Stimulated activated CD8-positive, alpha-beta memory T cell treated with anti-CD3 and anti-CD28 coated beads, Interleukin-7, amount 100 ng/mL, for 1 hour (primary cell): ENCODE measurements at places on chromosomes 12 and 14.

DNA sequence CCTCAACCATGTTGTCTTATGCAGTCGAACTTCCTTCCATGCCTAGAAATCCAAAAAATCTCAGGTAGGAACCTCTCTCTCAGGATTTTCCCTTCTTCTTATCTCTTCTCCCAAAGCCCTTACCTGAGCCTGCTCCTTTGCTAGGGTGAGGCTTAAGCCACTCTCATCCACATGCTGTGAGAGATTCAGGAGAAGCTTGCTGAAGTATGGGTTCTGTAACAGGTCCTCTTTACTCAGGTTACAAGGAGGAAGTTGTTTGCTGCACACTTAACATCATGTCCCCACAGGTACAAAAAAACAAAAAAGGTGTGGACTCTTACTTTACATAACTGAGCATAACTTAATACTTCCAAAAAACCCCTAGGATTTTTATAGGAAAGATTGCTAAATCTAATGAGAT, 4.5 kb downstream of the HAUS4 start:
- DNase-seq, result no peak

DNA sequence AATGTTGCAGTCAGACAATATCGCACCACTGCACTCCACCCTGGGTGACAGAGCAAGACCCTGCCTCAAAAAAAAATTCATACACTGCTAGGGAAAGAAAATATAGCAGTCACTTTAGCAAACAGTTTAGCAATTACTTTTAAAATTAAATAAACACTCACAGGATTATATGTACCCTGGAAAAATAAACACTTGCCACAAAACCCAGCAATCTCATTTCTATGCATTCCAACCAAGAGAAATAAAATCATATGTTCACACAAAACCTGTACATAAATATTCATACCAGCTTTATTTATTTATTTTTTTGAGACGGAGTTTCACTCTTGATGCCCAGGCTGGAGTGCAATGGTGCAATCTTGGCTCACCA, 20.2 kb downstream of the ATXN2 start:
- no peak for DNase-seq

DNA sequence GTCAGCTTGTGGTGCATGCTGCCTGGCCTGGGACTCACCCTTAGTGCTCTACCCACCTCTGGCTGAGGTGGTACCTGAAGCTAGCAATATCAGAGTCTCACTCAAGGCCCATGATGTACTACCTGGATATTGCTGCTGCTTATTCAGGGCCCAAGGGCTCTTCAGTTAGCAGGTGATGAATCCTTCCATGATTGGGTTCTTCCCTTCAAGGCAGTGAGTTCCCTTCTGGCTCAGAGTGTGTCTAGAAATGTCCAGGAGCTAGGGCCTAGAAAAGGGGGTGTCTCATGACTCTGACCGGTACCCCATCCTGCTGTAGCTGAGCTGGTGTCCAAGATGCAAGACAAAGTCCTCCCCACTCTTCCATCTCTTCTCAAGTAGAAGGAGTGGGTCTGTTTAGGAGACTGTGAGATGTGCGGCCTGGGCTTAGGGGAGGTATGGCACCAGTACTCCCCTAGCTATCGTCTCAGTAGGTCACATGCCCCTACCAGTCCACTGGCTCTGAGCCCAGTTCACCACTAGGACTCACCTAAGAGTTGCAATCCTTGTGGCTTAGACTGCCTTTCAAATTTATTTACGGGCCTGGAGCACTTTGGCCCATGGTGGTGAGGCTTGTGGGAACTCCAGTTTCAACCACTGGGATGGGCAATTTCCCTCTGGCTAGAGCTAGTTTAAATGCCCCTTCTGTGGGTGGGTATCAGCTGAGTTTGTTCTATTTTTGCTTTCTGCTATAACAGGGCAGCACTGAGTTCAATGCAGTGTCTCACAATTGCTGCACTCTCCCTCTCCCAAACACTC, 12.2 kb downstream of the PRORP start:
- DNase-seq, result no peak

DNA sequence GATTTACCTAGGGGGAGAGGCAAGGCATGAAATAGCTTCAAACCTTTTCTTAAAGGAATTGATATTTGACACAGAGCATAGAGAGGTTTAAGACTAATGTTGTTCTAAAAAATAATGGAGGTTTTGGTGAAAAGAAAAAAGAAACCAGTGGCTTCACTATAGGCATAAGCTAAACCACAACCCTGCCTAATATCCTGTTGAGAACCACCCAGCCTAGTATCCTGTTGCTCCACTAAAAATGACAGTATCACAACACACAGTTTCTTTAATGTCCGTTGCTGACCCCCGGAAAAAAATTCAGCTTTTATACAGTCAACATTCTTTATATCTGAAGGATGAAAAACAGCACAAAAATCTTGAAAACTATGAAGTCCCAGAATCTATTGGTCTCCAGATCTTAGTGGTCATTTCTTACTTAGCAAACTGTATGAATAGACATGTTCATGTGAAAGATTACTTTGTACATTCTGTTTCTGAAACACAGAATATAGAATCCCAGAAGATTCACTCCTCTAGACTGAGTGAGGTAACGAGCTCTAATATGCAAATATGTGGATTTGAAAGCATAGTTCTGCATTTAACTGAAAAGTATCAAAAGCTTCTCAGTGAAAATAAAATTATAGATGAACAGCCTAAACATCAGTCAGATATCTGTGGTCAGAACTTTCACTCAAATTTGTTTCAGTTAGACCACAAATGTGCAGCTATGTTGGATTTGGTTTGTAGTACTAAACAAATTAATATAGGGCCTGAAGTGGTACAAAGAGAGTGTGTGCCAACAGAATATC, 40.5 kb downstream of the GALC start:
- DNase-seq, result no peak

DNA sequence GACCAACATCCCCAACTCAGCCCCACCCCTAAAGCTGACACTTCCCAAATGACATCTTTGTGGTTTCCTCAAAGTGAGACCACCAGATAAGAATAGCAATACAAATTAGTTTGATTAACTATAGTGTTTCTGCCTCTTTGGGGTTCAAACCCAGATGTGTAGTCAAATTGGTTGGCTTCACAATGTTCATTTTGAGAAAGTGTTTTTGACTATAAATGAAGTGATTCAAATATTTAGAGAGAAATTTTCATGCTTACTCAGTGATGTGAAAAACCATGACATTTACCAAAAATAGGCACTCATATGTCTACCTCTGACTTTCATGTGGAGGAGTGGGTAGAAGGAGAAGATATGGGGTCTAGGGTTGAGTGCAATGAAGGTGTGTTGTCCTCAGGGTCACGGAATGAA, 218.4 kb downstream of the BCAT1 start:
- no peak for DNase-seq

- DNase-seq, result no peak
Observed at GRCh38 chr12:103442822-103443221, 52.9 kb downstream of the C12orf42 start.

- DNase-seq, result no peak
Observed at GRCh38 chr14:89399594-89400068, 17.4 kb downstream of the FOXN3 start.

DNA sequence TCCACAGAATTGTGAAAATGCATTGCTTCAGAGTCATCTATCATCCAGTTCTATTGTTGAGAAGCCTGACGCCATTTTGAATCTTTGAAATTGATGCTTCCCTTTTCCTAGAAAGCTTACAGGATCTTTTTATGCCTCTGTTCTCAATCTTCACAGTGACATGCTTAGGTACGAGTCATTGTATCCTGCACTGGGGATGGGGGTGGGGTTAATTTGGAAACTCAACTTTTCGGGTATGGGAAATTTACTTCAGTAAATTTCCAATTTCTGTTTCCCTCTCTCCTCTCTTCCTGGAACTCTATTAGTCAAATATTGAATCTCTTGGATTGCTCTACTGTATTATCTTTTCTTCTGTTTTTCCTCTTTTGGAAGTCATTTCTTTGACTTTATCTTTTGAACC, 24.5 kb downstream of the RNASE10 start:
- DNase-seq, result no peak

DNA sequence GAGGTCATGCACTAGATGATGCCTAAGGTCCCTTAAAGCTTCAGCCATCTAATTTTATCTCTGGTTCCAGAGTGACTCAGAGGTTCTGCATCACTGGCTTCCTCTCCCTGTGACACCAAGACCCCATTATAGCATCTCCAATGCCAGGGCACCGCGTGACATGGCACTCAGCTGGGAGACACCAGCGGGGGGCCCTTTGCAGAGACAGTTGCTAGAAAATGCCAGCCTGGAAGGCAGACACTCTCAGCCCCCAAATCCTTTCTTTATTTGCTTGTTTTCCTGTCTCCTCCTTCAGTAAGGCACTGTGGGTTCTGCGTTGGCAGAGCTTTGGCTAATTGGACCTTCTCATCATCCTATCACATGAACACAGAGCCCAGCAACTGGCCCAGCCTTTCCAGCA, 123.5 kb upstream of the VRK1 start:
- DNase-seq, result no peak

DNA sequence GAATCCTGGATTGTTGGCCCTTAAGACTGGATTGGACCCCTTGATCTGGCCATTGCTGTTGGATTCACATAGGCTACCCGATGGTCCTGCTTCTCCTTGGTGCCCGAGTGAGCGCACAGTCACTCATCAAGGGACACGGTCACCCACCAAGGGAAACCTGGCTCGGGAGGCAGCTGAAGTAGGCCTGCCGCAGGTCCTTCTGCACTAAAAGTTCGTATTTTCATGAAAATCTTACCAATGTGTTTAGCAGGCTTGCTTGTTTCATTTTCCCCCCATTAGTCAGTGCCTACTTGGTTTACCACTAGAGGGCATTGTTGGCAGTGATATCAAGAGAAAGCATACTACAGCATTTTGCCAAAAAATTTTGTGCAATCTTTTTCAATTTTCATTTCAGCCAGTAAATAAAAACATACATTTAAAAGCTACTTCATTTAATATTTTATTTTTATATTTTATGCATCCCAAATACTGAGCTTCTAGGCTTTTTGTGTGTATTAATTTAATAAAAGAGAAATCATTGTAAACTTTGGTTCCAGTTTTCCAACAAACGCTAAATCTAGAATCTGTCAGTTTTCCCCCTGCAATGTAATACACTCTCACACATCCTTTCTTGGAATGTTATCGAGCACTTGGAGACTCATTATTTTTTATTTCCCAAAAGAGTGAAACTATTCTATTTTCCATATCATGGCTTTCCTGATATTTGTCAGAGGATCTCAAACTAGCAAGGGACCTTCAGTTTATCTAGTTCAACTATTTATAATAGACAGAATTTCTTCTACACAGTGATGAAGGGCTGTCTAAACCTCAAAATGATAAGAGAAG, 116.7 kb downstream of the LMNTD1 start:
- DNase-seq, result no peak

DNA sequence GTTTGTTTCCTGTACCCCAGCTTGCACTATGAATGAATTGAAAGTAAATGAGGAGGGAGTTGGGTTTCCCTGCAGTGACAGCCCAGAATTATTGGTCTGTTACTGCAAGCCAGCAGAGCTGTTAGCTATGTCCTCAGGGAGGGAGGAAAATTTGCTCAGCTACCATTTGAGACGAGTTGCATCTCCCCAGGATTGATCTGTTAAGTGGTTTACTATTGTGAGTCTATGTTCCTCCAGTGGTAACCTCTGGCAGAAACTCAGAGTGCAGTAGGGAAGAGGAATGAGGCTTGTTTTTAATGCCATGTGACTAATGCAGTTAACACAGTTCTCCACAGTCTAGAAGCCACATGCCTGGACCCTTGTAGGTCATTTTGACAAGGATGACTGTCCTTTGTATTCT, 173.9 kb downstream of the SLC15A4 start:
- no peak for DNase-seq

DNA sequence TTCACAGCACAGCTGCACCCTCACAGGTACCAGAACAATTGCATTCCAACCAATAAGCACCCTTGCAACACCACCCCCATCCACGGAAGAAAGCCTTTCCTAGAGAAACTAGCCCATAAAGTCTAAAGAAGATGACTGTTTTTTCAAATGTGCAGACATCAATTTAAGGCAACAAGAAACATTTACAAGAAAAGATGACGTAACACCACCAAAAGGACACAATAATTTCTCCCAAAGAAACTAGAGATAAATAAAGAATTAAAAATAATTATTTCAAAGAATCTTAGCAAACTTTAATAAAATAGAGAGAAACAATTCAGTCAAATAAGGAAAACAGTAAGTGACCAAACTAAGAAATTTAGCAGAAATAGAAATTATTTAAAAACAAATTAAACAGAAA, 352.3 kb upstream of the ATXN7L3B start:
- DNase-seq, result no peak

DNA sequence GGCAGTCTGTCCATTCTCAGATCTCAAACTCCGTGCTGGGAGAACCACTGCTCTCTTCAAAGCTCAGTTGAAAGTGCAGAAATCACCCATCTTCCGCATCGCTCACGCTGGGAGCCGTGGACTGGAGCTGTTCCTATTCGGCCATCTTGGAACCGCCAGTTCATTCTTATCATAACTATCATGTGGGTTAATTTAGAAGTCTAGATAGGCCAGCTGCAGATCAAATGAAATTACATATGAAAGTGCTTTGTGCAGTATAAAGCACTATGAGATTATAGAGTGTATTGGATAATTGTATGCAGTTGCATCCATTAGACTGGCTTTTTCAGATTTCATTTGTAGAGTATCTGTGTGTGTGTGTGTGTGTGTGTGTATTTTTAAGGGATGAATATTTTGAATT, 57.8 kb downstream of the PRORP start:
- DNase-seq, result no peak

DNA sequence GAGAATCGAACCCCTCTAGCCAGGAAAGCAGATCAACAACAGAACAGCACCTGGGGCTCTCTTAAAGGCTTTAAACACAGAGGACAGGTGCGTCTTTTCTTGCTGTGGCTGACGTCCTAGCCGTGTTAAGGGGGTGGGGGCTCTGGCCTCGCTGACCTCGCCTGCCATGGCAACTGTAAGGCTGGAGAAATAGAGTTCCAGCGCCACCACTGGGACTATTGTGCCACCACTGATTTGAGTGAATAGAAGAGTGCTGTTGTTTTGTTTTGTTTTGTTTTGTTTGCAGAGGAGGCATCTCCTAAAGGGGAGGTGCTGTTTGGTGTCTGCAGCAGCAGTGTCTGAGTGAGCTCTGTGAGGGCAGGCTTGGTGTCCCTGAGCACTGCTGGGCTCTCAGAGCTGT, 34.2 kb upstream of the PRMT8 start:
- no peak for DNase-seq

DNA sequence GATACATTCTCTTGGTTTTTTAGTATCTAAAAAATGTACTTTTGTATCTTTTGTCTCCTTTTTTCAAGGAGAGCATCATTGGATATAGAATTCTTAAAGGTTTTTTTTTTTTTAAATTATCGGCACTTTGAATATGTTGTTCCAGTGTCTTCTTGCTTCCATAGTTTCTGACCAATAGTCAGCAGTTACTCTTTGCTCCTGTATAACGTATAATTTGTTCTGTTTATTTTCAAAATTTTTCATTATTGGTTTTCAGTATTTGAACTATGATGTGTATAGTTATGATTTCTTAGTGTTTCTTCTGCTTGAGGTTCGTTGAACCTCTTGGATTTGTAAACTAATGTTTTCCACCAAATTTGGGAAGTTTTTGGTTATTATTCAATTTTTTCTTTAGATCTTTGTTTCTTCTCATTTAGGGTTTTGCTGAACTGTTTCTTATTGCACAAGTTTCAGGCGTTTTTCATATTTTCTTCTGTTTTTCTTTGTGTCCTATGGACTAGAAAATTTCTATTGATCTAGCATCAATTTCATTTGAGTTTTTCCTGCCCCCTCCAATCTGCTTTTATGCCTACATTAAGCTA, 93.9 kb downstream of the PLBD1 start:
- DNase-seq, result no peak
